ENCODE measurements at places on chromosomes 7 and 10. TPM values are rescaled to one million over a fixed set of nuclear protein-coding genes. Genes with fewer than 3 reads are reported as not detected.

GRCh38 chr10:86350897-86351296, 15.7 kb downstream of the GRID1 start:
- no peak for DNase-seq

DNA sequence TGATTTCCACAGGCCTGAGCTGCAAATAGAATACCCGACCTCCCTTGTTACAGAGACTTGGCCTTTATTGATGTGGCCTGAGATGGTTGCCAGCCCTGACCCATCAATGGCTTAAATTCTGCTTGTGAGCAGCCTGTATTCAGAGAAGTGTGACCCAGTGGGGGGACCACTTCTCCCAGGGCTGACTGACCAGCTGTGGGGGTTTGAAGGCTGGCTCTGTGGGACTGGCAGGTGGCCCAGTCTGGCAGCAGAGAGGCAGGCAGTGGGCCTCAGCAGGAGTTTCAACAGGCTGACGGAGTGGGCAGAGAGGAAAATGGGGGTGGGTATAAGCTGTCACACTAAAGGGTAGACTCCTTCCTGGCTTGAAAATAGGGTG, 12.2 kb upstream of the PPIF start:
- no peak for DNase-seq

GRCh38 chr7:1136841-1137516, 23.0 kb downstream of the ZFAND2A start:
- DNase-seq, result no peak

DNA sequence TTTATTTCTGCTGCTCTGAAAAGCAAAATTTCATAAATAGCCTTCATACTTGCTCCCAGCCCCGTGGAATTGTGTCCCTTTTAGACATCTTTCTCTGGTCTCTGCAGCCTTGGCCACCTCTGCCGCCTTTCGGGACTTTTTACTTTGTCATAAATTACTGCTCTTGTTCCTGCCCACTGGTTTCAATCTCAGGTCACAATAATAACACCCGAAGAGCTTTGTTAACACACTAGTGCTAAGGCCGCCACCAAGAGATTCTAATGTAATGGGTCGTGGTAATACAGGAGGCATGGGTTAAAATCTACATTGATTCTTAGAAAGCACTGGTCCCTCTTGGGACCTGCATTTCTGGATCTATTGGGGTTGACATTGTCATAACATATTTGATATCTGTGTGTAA, 276.0 kb upstream of the VWC2 start:
- DNase-seq, result no peak

- peak; percentile 70 for DNase-seq
These were observed 144.4 kb downstream of the TES start for GRCh38 chr7:116354546-116355423.

Gene BLNK
- 1.2 TPM for total RNA-seq

Gene OR6B1
- not detected for total RNA-seq

- DNase-seq, result no peak
These were observed 125.1 kb downstream of the TFPI2 start for GRCh38 chr7:93765475-93765874.

Gene GPR15LG
- total RNA-seq, result not detected
